ENCODE measurements at places on chromosomes 11 and 22.

GRCh38 chr11:106961518-106961917 is 56.8 kb downstream of the GUCY1A2 start:
- peak; percentile 95 for DNase-seq

DNA sequence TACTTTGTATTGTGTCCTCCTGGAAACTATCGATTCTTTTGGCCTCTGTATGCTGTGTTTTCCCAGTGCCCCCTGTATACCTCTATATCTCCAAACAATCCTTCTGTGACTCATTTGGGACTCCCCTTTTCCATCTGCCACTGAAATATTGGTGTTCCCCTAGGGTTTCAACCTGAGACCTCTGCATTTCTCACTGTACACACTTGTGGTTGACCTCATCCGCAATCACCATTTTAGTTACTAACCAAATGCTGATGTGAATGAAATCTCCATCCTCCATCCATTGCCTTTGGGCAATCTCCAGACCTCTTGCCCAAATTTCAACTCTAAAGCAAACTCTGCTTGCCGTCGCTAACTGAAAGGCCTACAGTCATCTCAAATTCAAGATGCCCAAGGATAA is 190.6 kb upstream of the PLET1 start:
- no peak for DNase-seq

GRCh38 chr11:16184588-16184987 is 171.8 kb downstream of the SOX6 start:
- peak; percentile 44 for DNase-seq

GRCh38 chr22:42716221-42716620 is 4.4 kb downstream of the A4GALT start:
- DNase-seq: no peak

- DNase-seq: peak; percentile 79
Measured at GRCh38 chr11:35615921-35616900, 2.0 kb upstream of the FJX1 start.

- DNase-seq: no peak
Measured at GRCh38 chr11:111044751-111045406, 200.6 kb upstream of the POU2AF2 start.

DNA sequence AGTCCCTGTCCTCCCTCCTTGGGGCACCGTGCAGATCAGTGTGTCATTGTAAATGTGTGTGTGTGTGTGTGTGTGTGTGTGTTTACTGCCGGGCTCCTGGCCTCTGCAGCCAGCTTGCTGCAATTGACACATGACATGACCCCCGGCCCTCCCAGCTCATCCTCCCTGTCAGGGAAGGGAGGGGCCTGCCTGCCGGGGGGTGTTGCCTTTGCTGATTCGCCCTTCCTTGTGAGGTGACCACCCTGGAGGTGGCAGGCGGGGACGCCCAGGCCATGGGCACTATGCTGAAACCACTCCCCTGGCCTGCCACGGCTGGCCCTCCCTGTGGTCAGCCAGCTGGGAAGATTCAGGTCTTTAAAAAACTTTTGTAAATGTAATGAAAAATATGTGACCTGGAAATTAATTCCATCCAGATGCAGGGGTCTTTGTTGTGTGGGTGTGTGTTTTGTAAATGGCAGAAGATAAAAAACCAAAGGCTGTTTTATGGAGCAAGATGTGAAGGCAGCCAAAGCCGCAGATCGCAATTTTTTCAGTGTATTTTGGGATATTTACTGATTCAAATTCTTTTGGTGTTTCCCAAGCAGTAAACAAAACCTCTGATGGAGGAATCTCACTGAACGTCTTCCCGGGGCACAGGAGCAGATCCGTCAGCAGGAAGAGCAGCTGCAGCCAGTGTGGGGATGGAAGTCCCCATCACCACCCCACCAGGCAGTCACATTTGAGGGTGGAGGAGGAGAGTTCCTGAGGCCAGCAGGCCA is 23.2 kb downstream of the SHISAL1 start:
- no peak for DNase-seq

DNA sequence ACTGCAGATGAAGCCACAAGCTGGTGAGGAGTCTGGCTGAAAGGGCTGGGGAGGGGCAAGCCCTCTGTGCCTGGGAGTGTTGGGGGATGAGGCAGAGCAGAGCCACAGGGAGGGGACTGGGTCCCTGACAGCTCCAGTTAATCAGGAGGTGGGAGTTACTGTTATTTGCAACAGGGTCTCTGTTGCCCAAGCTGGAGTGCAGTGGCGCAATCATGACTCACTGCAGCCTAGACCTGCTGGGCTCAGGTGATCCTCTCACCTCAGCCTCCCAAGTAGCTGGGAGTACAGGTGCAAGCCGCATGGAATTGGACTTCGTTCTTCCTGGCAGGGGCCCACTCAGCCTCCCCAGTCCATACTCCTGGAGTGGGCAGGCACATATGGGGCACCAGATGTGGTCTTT is 7.7 kb downstream of the SCN2B start:
- no peak for DNase-seq

DNA sequence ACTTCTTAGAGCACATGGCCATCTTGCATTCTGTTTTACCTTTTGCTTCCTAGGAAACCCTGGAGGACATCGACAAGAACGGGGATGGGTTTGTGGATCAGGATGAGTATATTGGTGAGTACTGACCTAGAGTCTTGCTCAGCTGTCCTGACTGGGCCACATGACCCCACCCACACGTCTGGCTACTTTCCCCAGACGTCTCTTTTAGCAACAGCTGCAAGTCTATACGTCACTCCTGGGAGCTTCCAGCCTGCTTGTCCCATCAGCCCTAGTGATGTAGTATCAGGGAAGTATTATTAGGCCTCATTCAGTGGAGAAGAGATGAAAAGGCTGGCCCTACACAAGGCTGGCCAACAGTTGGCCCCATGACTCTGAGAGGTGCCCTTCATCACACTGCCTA is 9.6 kb downstream of the RCN1 start:
- DNase-seq: no peak

GRCh38 chr11:116636341-116636929 is 136.4 kb downstream of the BUD13 start:
- no peak for DNase-seq

DNA sequence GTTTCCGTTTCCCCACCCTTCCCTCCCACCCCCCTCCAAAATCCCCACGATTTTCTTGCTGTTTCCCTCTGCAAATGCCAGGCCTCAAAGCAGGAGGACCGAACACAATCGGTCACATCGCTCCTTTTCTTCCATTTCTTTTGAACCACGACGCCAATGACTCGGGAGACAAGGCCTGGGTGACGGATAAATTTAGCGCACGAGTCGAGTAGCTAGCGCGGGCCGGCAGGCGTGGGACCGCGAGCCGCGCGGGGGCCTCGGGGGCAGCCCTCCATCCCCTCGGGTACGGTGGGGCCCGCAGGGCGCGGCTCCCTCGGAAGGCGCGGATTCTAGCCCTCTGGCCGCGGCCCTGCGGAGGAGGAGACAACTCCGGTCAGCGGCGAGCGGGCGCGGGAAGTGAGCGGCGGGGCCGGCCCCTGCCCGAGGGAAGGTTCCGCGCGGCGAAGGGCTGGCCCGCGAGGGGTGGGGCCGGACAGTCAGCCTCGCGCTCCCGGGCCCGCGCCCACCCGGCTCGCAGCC is 414 bp downstream of the JOSD1 start:
- DNase-seq: peak; percentile 67

DNA sequence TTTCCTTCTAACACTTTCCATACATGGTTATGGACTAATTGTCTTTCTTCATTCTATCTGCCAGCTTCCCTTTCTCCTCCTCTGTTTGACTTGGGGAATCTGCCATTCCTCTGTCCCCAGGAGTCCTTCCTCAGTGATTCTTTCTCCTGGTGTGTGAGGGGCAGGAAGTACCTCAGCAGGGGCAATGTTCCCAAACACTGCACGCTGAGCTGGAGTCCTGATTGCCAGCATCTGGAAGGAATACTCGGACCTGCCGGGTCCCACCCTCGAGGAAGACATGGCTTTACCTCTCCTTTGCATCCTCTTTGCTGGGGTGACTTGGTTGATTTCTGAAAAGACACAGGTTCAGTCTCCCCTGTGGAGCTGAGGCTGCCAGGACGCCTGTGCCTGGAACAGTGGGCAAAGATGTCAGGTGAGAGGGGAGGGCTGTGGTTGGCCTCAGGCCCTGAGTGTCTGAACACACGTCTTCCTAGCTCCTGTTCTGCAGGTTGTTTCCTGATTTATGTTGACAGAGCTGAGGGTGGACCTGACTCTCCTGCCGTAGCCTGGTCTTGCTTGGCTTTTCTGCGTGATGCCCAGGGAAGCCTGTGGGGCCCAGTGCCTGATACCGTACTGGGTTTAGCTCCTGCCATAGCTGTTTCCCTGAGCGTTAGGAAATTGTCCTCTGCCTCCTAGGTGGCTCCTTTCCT is 4.3 kb downstream of the COX8A start:
- no peak for DNase-seq

DNA sequence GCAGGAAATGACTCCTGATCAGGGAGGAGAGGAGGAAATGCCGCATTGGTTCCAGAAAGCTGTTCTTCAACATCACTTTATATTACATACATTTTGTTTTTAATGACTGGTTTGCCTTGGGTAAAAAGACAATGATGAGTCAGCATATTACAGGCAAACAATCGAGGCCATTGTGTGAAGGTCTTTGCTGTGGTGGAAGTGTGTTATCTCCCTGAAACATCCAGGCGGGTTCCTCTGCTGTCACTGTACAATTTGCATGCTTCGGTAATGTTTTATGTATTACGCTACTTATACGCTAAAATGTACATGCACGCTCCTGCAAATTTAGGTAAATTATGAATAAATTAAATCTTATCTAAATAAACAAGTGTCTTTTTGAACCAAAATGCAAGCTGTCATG is 161.1 kb downstream of the KIRREL3 start:
- no peak for DNase-seq

DNA sequence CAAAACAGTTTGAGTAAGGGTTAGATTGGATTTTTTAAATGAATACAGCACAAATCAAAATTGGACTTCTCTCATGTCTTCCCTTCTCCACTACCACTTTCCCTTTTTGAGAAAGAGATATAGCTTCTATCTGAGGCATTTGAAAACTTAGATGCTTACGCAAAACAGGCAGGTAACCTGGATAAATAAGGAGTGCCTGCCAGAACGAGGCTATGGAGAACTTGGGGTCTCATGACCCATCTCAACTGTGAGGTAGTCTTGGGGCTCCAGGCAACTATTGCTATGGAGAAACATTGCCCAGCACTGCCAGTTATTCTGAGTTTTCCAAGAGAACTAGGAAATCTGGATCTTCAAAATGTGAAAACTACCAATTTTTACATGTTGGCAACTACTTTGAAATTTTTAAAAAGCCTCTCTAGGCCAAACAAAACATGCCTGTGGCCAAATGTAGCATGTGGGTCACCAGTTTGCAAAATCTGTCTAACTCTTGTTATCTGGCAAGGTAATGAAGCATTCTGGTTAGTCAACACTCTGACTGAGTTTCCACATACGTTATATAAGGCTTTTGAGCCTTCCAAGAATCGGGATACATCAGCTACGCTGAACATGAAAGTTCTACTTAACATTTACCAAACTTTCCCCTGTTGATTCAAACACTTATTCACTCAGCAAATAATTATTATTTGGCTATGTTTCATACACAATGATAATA is 752.7 kb downstream of the KCNA4 start:
- peak; percentile 47 for DNase-seq

- DNase-seq: no peak
Measured at GRCh38 chr11:111347002-111347722, 31.9 kb downstream of the POU2AF1 start.

GRCh38 chr22:48705917-48706605 is 1121.6 kb downstream of the BRD1 start:
- DNase-seq: no peak

DNA sequence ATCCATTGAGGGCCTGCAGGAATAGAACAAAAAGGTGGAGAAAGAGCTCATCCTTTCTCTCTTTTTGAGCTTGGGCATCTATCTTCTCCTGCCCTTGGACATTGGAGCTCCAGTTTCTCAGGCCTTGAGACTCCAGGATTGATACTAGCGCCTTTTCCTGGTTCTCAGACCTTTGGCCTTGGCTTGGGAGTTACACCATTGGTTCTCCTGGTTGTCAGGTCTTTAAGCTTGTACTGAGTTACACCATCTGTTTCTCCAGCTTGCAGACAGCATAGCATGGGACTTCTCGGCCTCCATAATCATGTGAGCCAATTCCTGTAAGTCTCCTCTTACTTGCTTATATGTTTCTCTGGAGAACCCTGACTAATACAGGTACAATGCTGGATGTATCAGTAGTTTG is 72.6 kb downstream of the GRK3 start:
- DNase-seq: peak; percentile 18

GRCh38 chr11:690738-691633 is 4.0 kb downstream of the DEAF1 start:
- peak; percentile 37 for DNase-seq

DNA sequence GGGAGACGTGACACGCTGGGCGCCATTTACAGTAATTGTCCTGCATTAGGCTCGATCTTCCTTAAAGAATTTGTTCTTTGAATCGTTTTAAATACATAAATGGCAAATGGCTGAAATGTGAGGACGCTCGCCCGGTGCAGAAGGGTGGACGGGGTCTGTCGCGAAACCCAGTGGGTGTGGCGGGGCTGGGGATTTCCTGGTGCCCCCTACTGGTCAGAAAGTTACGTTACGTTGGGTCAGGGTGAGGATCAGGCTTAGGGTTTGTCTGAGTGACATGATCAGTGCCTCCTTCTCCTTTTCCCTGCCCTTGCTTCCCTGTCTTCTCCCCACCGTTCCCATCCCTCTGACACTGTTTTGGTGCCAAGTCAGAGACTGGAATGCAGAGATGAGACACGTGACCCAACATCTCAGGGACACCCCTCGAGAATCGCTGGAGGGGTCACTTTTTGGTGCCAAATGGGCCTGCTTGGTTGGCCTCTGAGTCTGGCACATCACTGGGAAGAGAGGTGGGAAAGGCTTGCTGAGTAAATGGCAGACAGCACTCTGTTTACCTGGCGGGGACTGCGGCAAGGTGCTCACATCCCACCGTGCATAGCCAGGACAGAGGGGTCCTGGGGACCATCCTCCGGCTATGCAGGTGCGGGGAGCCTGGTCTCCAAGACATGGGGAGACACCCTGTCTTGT is 1107.6 kb downstream of the BRD1 start:
- DNase-seq: no peak

DNA sequence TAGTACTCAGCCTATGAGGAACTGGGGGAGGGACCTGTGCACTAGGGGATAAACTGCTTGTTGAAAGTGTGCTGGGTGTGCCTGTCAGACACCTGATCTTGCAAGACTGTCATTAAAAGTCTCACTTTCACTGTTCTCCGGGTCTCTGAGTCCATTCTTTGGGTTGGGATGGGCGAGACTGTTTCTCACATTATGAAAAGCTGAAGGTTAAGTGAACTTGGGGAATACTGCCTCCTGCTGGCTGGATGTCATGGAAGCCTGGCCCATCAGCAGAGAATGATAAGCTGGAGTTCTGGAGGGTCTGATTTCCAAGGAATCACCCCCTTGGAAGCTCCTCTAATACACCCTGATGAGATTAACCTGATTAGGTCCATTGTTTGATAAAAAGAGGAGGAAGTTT is 9.0 kb upstream of the VPREB1 start:
- peak; percentile 26 for DNase-seq

DNA sequence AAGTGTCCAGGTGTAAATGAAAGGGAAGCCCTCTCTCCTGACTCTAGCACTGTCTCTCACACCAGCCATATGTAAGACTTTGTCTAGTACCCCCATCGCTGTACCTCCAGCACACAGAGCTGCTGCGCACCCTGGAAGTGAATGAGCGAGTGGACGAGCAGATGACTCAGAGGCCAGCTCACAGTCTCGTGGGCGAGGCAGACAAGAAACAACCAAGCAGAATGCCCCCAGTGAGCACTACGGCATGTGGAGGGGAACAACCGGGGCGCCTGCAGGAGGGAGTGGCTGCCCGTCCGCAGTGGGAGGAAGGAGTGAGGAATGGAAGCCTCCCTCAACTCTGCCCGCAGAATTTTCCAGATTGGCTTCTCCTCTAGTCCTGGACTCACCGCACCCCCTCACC is 46.4 kb downstream of the MCM5 start:
- peak; percentile 79 for DNase-seq

Data from fibroblast of pulmonary artery (primary cell).